ENCODE measurements at places on chromosomes 2 and 18. TPM values are rescaled to one million over a fixed set of nuclear protein-coding genes. Genes with fewer than 3 reads are reported as not detected.

LCT gene
- not detected for total RNA-seq

CABLES1 gene
- 5.4 TPM for total RNA-seq

- DNase-seq: no peak
These were observed 8.2 kb downstream of the SERPINB7 start for GRCh38 chr18:63783394-63783793.

DNA sequence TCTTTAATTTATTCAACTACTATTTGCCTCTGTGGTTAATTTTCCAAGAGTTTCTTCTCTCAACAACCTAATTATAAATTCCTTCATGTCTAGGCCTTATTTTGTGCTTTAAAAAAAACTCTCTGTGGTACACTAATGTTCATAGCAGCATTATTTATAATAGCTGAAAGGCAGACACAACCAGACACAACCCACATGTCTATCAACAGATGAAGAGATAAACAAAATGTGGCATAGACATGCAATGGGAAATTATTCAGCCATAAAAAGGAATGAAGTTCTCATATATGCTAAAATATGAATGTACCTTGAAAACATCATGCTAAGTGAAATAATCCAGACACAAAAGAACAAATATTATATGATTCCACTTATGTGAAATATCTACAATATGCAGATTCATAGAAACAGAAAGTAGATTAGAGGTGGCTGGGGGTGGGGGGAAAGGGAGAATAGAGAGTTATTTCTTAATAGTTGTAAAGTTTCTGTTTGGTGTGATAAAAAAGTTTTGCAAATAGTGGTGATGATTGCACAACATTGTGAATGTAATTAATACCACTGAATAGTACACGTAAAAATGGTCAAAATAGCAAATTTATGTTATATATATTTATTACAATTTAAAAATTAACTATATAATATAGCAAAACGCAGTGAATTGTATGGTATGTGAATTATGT is 28.1 kb upstream of the RASGRP3 start:
- no peak for DNase-seq

DNA sequence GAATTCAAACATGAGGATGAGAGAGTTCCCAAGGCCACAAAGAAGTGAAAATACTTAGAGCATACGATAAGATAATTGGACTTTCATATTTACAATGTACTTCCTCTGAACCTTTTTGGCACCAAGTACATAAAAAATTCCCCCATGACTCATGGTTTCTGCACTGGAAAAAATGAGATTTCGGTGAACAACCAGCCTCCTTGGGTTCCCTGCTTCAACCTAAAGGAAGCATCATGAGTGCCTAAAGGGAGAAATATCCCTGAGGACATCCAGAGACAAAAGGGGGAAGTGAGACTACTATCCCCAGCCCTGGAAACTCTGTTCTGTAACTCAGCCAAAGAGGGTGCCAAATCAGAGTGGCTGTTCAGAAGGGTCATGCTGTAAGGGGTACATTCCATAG is 562.7 kb upstream of the SLC39A10 start:
- no peak for DNase-seq

GRCh38 chr2:20666005-20666303 is 990 bp upstream of the GDF7 start:
- no peak for DNase-seq

DNA sequence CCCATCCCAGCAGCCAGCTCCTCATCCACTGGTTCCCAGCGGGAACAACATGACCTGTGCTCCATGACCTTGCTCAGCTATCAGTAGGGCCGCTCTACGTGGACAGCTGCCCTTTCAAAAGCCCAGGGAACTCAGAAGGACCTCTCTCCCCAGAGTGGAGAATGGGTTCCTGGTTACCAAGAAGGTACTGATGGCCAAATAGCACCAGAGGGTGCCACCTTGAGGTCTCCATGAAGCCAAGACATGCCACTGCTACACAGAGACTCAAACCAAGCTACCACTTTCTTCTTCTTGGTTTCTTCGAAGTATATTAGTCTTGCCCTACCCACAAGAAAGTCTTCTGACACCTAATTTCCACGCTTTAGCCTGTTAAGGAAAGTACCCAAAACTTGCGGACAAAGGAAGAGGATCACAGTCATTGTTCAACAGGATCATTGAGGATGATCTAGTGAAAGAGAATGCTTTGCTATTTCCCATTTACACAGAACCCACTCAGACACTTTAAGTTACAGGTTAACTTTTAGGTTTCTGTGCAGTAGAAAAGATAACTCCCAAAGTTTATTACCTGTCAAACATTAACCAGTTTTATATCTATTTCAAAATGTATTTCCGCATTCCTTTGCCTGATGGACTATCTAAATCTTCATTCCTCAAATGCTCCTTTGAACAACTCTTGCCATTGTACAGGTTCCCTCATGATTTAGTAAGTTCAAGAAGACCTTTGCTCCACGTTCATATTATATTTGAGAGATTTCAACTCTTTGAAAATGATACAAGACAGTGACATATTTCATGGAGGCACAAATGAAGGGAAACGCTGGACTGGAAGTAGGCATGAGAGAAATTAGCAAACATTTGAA is 102.2 kb downstream of the ALPK2 start:
- no peak for DNase-seq
